ENCODE measurements at places on chromosomes 3 and 15.

GRCh38 chr3:98755601-98756000 lies 7.5 kb upstream of the ST3GAL6 start:
- no peak for DNase-seq

- peak; percentile 77 for DNase-seq
Observed at GRCh38 chr3:88991496-88991895, 115.9 kb upstream of the EPHA3 start.

DNA sequence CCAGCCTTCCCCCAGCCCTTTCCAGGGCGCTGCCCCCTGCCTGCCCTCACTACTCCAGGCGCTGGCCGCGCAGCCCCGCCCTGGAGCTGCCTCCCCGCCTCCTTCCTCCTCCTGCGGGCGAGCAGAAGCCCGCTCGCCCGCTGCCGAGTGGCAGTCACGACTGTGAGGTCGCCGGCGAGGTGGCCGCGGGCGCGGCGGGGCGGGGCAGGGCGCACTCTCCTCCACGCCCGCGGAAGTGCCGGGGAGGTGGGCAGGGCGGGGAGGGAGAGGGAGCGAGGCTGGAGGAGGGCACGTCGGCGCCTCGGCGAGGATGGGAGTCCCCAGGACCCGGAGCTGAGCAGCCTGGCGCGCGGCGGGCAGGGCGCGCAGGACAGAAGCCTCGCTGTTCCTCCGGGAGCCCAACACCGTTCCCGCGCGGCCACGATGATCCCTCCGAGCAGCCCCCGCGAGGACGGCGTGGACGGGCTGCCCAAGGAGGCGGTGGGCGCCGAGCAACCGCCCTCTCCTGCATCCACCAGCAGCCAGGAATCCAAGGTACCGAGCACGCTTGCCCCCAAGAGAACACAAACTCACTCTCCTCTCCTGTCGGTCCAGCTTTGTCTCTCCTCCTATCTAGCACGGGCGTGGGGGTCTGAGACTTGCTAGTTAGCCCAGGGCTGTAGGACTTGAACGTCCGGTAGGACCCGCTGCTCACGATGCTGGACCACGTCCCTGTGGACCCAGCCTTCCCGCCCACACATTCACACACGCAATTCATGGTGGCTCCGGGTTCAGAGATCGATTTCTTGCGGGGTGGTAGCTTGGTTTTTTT lies at the start of gene STAC:
Gene STAC, plus strand, starts transcription at position 284 of the 811 bp plus-strand sequence. Its CDS starts 140 bp downstream, at position 424.
- DNase-seq = no peak

DNA sequence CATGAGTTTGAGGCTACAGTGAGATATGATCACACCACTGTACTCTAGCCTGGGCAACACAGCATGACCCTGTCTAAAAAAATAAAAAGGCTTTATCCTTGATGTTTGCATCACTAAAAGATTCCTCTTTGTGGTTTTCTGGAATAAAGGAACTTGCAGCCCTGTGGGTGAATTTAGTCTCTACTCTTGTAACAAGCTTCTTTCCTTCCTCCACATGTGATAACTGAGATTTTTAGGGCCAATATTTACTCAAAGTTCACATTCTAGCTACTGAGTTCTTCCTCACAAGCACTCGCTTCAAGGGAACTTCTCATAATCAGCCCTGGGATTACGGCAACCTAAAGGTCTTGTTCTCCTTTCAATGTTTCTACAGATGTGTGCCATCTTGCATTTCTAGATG lies 24.6 kb downstream of the COMMD2 start:
- DNase-seq = no peak

DNA sequence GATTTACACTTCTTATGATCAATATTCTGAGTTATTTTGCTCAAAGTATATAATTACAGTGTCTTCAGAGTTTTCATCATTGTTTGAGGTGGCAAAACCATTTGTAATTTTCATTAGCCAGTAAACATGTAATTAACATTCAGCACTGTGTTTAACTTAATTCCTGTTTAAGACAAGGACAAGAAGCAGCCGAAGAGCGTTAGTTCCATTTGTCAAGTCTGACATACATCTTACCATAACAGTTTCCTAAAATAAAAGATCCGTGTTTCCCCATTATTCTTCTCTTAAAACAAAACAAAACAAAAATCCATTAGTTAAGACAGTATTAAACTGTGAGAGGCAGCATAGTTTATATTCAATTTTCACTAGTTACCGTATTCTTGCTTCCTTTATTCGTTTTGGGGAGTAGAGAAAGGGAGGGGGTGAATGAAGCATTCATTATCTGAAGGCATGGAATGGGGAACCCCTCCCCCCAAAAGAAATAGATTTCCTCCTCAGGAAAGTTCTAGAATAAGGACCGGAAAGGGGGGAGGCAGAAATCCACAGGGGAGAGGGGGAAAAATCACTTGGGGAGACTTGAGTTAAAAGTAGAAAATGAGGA lies 5.5 kb upstream of the NR2F2 start:
- DNase-seq = no peak

GRCh38 chr3:113773381-113773780 lies 26.5 kb downstream of the ATP6V1A start:
- no peak for DNase-seq

GRCh38 chr15:95742256-95742655 lies 588.2 kb upstream of the NR2F2 start:
- DNase-seq = no peak

DNA sequence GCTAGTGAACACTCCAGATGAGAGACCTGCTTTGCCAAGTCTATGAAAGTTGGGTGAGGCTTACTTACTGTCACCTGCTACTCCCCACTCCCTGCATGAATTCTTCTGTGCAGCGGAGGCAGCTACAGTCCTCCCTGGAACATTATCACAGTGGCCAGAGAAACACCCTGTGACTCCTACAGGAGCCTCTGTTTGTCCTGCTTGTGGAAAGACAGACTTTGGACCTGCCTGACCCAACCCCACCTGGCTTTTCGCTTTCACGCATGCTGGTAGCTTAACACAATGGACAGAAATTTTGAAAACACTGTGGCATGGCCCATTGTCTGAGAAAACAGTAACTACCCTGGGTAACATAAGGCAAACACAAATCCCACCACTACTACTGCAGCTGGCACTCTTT lies 1565.5 kb upstream of the CADM2 start:
- DNase-seq = no peak

DNA sequence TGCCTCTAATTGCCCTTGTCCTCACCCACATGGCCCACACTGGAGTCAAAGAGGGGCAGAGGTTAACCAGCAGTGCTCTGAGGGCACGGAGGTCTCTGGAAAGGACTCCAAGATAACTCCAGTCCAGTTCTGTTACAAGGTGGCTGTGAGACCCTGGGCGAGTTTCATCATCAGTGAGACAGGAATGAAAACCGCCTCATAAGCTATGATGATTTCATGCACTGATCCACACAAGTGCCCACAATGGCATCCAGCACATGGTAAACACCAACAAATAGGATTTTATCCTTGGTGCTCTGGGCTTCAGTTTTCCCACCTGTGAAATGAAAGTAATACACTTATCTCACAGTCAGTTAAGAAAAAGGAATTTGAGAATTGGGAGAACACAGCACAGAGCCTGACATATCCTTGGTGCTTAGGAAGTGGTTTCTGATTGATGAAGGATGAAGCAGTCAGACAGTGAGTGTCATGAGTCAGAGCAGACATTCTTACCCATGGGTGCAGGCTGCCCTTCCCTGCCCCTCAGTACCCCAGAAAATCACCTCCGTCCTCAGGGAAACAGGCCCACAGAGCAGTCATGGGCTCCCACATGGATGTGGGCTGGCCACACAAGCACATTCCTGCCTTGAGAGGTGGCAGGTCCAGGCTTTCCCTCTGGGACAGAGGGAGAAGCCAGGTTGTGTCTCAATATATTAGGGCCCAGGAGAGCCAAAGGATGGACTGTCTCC lies 48.4 kb downstream of the DAPK2 start:
- peak; percentile 44 for DNase-seq

DNA sequence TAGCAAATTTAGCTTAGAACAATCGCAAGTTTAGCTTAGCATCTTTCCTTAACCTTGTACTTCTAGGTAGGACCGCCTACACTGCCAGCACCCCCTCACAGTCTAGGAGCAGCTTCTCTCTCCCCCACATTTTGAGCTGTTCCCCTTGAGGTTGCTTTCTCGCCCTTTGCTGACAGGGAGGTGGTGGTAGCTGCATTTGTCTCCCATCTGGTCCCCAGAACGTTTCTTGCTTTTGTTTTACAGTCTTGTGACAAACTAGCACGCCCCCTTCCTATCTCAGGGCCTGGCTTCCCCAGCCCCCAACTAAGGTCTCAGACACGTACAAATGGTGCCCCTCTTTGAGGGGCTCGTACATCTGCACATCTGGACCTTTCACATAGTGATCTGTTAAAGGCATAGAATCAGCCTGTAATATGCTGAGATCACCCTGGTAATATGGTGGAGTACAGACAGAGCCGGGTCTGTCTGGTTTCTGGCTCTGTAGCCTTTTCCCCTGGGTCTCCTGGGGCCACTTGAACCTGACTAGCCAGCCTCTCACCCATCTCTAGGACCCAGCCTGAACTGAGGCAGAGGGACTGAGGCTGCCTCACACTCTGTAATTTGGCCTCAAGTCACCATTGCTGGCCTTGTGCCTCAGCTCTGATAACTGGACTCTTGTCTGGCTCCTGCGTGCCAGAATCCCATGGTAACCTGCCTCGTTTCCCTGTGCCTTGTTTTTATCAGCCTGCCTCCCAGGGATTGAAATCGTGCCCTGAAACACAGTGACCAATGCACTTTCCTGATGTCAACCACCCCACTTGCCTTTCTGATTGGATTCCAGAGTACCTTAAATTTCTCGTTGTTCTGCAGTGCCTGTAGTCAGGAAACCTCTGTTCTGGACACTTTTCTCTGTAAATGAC lies 27.7 kb downstream of the CRTC3 start:
- DNase-seq = no peak

GRCh38 chr3:15064299-15064834 lies 748 bp downstream of the MRPS25 start:
- DNase-seq = peak; percentile 30

DNA sequence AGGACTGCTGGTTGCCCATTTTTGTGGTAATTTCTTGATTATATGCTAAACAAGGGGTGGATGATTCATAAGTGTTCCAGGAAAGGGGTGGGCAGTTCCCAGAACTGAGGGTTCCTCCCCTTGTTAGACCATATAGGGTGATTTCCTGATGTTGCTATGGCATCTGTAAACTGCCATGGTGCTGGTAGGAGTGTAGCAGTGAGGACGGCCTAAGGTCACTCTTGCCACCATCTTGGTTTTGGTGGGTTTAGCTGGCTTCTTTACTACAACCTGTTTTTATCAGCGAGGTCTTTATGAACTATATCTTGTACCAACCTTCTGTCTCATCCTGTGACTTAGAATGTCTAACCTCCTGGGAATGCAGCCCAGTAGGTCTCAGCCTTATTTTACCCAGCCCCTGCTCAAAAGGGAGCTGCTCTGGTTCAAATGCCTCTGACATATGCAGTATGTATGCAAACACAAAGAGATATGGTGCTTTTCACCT lies 46.2 kb downstream of the C3orf38 start:
- DNase-seq = peak; percentile 33
